ENCODE measurements at places on chromosomes 11 and 22. TPM values are rescaled to one million over a fixed set of nuclear protein-coding genes. Genes with fewer than 3 reads are reported as not detected.

DNA sequence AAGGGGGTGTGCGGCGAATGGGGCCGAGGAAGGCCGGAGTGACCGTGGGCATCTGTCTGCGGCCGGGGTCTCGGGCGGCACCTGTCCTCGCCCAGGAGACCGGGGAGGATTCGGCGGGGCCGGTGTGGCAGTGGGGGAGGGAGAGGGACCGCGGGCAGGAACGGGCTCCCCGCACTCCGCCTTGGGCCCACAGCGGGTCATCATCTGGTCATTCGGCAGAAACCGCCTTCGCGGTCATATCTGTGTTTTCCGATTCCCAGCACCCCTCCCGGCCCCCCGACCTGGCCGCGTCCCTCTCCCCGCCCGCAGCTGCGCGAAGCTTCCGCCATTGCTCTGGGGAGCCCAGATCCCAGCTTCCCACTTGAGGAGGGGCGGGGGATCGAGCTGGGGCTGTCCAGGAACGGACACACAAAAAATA is 824 bp upstream of the CBX6 start:
- H3K27me3 ChIP-seq = no peaks in the 10 kb centered on the region
- H3K27ac ChIP-seq = peak overlapping the region; percentile 88
- peaks cover 41% of the 10 kb centered on the region for H3K4me1 ChIP-seq
- H3K4me3 ChIP-seq = peak overlapping the region; percentile 92
- H3K36me3 ChIP-seq = peaks cover 6% of the 10 kb centered on the region
- peak; percentile 75 for DNase-seq

PHLDB1 gene
- 85.2 TPM for total RNA-seq

DNA sequence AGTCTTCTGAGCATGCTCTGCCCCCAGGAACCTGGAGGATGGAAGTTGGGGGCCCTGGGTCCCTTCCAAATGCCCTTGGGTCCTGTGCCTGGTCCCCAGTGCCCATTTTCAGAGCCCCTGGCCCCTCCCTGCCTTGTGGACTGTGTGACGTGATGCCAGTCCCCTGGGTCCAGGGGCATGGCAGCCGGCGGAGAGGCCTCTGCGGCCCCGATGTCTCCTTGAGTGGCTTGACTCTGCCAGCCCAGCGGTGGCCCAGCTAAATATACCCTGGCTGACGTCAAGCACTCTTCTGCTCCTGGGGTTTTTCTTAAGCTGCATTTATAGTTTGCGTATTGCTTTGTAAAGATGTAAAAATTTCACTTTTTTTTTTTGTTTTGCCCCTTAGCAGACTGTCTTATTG is 35.2 kb upstream of the PARVG start:
- H3K36me3 ChIP-seq = no peaks in the 10 kb centered on the region
- H3K27ac ChIP-seq = peak overlapping the region; percentile 89
- no peak for DNase-seq
- H3K4me3 ChIP-seq = no peak overlapping the region

- no peak overlapping the region for H3K4me3 ChIP-seq
- no peak for DNase-seq
- no peaks in the 10 kb centered on the region for H3K27me3 ChIP-seq
- peaks cover 43% of the 10 kb centered on the region for H3K4me1 ChIP-seq
- H3K36me3 ChIP-seq = no peaks in the 10 kb centered on the region
- H3K27ac ChIP-seq = no peak overlapping the region
These were observed 33.1 kb downstream of the EHF start for GRCh38 chr11:34653851-34654482.

DNA sequence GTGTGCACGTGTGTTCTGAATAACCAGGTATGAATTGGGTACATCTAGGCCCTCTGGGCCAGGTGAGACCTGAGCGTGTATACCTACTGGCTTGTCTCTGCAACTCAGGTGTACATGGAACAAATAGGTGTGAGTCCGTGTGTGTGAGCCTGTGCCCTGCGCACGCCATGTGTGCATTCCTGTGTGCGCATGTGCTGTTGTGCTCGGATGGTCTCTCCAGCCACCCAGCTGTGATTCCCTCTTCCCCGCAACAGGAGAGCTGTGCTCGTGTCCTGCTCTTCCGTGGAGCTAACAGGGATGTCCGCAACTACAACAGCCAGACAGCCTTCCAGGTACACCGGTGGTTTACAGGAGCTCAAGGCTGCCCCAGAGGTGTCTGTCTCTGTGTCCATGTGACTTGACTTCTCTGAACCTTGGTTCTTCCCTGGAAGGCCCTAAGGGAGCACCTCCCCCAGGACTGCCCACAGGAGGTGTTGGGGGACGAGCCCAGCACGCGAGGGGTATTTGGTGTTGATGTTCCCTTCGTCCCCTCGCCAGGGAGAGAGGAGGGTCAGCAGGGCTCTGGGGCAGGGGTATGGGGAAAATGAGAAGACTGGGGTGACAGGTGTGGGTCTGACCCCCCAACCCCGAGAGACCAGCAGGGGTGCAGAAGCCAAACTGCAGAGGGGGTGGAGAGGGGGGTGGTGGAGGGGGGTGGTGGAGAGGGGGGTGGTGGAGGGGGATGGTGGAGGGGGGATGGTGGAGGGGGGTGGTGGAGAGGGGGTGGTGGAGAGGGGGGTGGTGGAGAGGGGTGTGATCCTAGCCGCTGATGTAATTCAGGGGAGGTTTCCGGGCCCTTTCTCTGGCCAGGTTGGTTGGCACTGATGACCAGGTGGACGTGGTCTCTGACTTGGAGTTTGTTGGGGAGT is 10.7 kb downstream of the SHANK3 start:
- H3K36me3 ChIP-seq = no peaks in the 10 kb centered on the region
- no peak overlapping the region for H3K27ac ChIP-seq
- no peak for DNase-seq
- no peaks in the 10 kb centered on the region for H3K4me1 ChIP-seq
- H3K27me3 ChIP-seq = no peaks in the 10 kb centered on the region

GRCh38 chr11:57085611-57086010 is 96.1 kb upstream of the LRRC55 start:
- H3K27me3 ChIP-seq = no peaks in the 10 kb centered on the region
- DNase-seq = no peak
- H3K4me1 ChIP-seq = no peaks in the 10 kb centered on the region
- no peaks in the 10 kb centered on the region for H3K36me3 ChIP-seq
- no peak overlapping the region for H3K27ac ChIP-seq

EMID1 gene
- total RNA-seq = 13.2 TPM

PRSS23 gene
- total RNA-seq = 4.7 TPM

- peaks cover 7% of the 10 kb centered on the region for H3K36me3 ChIP-seq
- H3K4me1 ChIP-seq = no peaks in the 10 kb centered on the region
- no peak overlapping the region for H3K27ac ChIP-seq
- H3K4me3 ChIP-seq = no peak overlapping the region
These were observed 151.3 kb downstream of the DLG2 start for GRCh38 chr11:85475660-85476517.

GRCh38 chr11:8365216-8365941 is 101.7 kb upstream of the LMO1 start:
- no peak overlapping the region for H3K27ac ChIP-seq
- no peak overlapping the region for H3K4me3 ChIP-seq
- H3K4me1 ChIP-seq = no peaks in the 10 kb centered on the region

TSG101 gene
- total RNA-seq = 74.9 TPM

DNA sequence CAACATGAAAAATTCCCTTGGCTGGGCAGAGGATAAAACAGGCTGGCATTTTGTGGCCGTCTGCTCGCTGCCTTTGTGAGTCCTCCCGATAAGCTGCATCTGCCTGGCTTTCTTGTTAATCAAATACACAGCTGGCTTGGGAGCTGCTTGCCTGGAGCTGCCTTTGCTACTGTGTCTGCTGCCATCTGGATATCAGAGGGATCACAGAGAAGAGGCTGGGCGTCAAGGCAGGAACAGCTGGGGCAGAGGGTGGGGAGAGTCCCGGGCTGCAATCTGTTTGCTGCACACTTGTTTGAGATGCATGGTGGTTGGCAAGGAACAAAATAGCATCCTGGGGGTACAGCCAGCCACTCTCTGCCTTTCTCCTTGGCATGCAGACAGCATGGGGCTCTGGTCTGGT is 36.0 kb downstream of the COMMD9 start:
- H3K36me3 ChIP-seq = no peaks in the 10 kb centered on the region
- H3K27ac ChIP-seq = no peak overlapping the region
- H3K27me3 ChIP-seq = no peaks in the 10 kb centered on the region
- no peaks in the 10 kb centered on the region for H3K4me1 ChIP-seq
- H3K4me3 ChIP-seq = no peak overlapping the region
- peak; percentile 7 for DNase-seq

DNA sequence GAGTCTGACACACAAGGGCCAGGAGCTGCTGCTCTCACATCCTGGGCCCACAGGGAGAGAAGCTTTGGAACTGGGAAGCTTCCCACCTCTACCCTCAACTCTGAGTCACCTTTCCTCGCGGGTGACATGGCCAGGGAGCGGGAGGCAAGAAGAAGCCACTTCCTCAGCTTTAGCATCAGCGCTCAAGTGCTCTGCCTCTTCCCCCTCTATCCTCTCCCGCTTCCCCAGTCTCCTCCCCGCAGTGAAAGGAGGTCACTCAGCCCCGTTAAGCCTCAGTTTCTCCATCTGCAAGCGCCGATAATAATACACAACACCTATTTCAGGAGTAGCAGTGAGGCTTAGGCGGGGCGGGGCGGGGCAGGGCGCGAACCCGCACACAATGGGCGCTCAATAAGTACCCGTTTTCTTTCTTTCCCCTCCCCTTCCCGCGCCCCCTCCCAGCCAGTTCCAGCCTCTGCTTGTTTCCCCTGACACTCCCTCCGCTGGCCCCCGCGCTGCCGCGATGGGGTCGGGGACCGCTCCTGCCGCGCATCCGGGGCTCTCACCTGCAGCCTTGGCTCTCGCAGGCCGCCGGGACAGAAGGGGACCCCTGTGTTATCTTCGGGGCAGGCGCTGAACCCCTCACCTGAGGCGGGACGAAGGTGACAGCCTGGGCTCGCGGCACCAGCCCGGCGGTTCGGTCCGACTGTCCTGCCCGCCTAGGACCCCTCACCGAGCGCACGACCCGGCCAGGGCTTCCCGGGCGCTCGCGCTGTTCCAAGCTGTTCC is 892 bp downstream of the GDPD5 start:
- H3K4me1 ChIP-seq = 0 out of 2 replicates have a peak, but pooled peaks cover 5% of the 10 kb centered on the region
- peak overlapping the region; percentile 85 for H3K4me3 ChIP-seq
- no peak overlapping the region for H3K27ac ChIP-seq
- H3K27me3 ChIP-seq = peaks cover 41% of the 10 kb centered on the region
- DNase-seq = peak; percentile 46

GRCh38 chr11:20014067-20014402 is 146.2 kb downstream of the DBX1 start:
- H3K4me1 ChIP-seq = peaks cover 48% of the 10 kb centered on the region
- no peak overlapping the region for H3K4me3 ChIP-seq
- H3K27me3 ChIP-seq = no peaks in the 10 kb centered on the region
- no peak overlapping the region for H3K27ac ChIP-seq
- no peak for DNase-seq

DNA sequence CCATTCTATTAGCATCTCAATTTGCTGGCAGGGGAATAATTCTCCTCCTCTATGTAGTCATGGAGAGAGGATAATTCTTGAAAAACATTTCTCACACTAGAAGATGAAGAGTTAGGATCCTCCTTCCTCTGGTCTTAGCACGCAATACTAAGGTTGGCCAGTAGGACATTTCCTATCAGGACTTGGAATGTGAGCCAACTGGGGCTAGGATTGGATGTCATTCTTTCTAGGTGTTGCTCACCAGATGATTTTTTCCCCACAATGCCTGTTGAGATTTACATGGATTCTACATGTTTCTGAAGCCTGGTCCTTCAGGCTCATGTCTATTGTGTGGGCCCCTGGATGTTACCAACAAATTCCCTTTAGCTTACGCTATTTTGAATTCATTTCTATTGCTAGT is 28.0 kb downstream of the SLN start:
- no peak overlapping the region for H3K4me3 ChIP-seq
- H3K4me1 ChIP-seq = no peaks in the 10 kb centered on the region
- peak; percentile 88 for DNase-seq
- H3K27me3 ChIP-seq = no peaks in the 10 kb centered on the region
- H3K36me3 ChIP-seq = no peaks in the 10 kb centered on the region

BCO2 gene
- 0.63 TPM for total RNA-seq

DNA sequence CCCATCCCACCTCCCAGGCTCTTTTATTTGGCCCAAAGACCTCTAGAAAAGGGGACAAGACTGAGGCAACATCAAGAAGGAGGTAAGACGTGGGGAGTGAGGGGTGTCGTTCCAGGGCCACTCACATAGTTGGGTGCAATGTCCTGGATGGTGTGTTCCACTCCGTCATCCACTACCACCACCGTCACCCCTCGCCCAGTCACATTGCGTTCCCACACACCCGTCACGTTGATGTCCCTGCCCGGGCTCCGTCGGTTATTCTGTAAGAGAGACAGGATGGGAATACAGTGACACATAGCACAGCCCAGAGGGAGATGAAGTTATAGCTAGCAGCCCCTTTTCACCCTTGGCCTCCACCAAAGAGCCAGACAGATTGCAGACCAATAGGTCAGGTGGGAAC is 3.8 kb downstream of the PCSK7 start:
- H3K4me1 ChIP-seq = peaks cover 7% of the 10 kb centered on the region
- H3K4me3 ChIP-seq = no peak overlapping the region
- no peaks in the 10 kb centered on the region for H3K36me3 ChIP-seq
- DNase-seq = no peak

DNA sequence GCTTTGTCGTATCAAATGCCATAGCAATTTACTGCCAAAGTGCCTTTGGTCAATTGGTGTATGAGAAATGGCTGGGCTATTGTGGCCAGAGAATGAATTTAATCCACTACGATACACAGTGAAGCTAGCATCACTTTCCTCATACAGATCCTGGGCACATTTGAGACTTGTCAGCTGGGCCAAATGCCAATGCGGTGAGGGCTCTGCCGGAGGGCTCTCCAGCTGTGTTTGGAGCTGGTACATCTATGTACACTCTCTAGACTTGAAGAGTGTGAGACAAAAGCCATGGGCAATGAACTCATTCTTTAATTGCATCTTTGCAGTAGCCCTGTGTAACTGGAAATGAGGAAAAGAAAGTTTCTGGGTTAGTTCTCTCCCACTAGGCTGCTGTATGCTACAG is 1052.9 kb downstream of the NTM start:
- no peak overlapping the region for H3K27ac ChIP-seq
- no peaks in the 10 kb centered on the region for H3K36me3 ChIP-seq
- no peak for DNase-seq
- no peaks in the 10 kb centered on the region for H3K27me3 ChIP-seq
- H3K4me1 ChIP-seq = no peaks in the 10 kb centered on the region

DNA sequence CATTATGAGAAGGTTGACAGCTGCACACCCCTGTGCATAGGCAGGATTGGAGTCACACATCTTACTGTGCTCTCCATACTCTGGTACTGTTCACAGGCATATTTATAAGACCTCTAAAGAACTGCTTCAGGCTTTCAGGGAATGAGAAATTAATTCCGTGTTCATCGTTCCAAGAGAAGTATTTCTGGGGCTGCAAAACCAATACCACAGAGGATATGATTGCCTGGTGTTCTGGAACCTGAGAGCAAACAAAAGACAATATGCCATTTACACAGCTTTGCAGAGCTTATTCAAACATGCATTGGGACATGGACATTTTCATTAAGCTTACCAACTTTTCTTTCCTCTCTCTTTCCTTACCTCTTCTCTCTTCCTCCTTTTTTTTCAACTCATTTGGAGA is 388.7 kb downstream of the NTM start:
- no peak for DNase-seq
- H3K27ac ChIP-seq = no peak overlapping the region
- H3K36me3 ChIP-seq = no peaks in the 10 kb centered on the region
- peaks cover 15% of the 10 kb centered on the region for H3K4me1 ChIP-seq

GRCh38 chr22:26453812-26454500 is 24.9 kb downstream of the ASPHD2 start:
- no peaks in the 10 kb centered on the region for H3K4me1 ChIP-seq
- no peak for DNase-seq
- no peak overlapping the region for H3K4me3 ChIP-seq
- H3K36me3 ChIP-seq = no peaks in the 10 kb centered on the region
- H3K27me3 ChIP-seq = no peaks in the 10 kb centered on the region

GRCh38 chr22:17717708-17718107 is 56.6 kb downstream of the BID start:
- DNase-seq = no peak
- H3K27me3 ChIP-seq = no peaks in the 10 kb centered on the region
- no peaks in the 10 kb centered on the region for H3K36me3 ChIP-seq
- H3K27ac ChIP-seq = 0 out of 2 replicates have a peak overlapping the region, but pooled peaks have one; percentile 55

All from GM23338 (cell line).